ENCODE measurements at places on chromosomes 16 and 17.

GRCh38 chr17:80821546-80821945 lies 170.1 kb upstream of the CHMP6 start:
- DNase-seq = no peak

DNA sequence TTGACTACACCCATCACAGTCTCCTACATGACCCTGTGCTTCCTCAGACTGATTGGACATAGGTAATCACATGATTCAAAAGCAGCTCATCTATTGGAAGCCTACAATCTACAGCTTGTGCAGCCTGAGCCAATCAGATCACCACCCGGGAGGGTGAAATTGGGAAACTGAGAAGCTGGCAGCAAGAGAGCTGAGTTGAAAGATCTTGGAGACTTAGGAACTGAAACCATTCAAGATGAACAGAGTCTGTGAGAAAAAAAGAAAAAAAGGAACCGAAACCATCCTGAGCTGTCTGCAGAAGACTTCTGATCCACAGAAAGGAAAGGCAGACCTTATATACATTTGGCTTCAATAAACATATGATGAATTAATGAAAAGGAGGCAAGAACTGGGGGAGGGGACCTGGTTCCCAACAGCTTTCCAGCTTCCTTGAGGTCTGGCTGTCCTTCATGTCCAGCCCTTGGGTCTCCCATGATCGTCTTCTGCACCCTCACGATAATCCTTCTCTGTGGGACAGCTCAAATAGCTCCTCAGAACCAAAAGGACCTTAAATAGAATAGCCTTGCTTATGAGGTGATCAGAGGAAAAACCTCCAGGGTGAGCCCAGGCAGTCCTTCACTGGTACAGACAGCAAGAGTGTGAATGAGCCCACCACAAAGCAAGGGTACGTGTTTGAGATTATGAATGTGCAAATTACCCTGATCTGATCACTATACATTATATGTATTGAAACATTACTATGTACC lies 32.6 kb downstream of the PLXDC1 start:
- DNase-seq = no peak

DNA sequence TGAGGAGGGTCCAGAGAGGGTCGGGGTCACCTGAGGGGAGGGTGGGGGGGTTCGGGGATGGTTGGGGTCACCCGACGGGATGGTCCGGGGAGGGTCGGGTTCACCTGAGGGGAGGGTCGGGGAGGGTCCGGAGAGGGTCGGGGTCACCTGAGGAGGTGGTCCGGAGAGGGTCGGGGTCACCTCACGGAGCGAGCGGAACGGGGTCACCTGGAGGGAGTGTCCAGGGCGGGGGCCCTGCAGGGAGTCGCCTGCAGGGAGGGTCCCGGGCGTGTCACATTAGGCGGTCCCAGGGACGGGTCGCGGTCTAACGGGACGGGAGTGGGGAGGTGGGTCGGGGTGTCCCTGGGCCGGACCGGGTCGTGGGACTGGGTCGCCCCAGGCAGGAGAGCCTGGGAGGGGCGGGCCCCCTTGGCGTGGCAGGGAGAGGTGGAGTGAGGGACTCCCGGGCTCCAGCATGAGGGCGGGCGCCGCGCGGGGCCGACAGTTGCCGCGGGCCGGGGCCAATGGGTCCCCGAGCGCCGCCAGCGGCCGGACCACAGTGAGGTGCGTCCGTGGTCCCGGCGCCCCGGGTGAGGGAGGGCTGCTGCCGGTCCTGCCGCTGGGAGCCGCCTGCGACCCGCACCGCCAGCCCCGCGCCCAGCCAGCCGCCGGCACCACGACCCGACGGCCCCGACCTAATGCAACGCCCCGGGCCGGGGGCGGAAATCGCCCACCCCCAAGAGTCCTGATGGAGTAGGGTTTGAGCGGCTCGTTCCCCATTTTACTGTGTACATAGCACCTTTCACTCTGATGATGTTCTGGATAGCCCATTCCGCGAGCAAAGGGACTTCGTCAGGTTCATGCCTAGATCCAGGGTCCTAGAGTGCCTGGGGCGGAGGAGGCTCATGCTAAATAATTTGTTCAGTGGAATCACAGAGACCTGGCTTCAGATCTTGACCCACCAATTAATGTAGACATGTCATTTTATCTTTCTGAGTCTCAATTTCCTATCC lies 1.2 kb upstream of the ABCA3 start:
- DNase-seq = peak; percentile 10

- no peak for DNase-seq
Observed at GRCh38 chr17:3008336-3009288, 54.8 kb downstream of the OR1D5 start.

DNA sequence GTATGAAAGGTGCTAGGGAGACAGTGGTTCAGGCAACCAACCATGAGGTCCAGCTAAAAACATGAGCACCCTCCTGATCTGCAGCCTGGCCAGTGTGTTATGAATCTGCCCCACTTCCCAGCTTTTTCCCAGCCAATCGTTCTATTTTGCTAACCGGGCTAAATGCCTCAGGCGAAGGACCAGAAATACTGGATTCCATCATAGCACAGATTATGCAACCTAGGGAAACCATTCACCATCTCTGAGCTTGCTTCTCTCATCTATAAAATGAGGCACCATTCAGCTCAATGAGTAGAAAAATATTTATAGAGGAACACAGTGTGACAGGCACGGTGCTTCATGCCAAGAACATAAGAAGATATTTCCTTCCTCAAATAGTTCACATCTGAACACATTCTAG lies 45.2 kb upstream of the NUDT7 start:
- no peak for DNase-seq

- peak; percentile 48 for DNase-seq
Observed at GRCh38 chr17:77783991-77784820, 174.3 kb upstream of the TNRC6C start.

GRCh38 chr16:18062713-18063112 lies 273.8 kb downstream of the NPIPA8 start:
- DNase-seq = no peak

DNA sequence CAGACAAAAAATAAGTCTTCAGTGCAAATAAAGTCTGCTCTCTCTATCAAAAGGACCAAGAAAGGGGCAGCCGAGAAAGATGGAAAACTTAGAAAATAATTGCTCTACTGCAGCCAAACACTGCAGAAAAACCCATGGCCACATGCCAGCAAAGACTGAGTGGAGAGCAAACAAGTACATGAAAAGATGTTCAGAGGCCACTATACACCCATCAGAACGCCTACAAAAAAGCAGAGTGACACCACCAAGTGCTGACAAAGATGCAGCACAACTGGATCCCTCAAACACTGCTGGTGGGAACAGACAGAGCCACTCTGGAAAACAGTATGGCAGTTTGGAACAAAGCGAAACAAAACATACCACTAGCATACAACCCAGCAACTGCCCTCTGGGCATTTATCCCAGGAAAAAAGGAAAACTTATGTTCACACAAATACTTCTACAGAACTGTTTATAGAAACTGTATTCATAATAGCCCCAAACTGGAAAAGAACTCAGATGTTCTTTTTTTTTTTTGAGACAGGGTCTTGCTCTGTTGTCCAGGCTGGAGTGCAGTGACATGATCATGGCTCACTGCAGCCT lies 36.7 kb downstream of the KIAA0753 start:
- no peak for DNase-seq

DNA sequence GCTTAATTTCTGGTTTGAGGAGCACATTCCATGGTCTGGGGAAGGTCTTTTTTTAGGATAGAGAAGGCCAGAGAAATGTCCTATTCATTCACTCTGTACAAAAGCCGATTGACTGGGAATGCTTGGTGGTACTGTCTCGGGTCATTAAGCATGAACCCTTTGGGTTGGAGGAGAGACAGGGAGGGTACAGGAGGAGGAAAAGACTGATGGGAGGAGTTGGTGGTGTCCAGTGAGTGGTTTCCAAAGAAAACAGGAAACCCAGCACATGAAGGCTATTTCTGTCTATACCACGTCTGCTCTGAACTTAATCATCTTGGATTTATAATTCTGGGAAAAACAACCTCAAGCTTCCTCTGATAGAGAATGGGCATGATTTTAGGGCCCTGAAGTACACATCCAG lies 111.9 kb downstream of the XYLT1 start:
- no peak for DNase-seq
